ENCODE measurements at places on chromosomes 1 and 21. TPM values are rescaled to one million over a fixed set of nuclear protein-coding genes. Genes with fewer than 3 reads are reported as not detected.

DNA sequence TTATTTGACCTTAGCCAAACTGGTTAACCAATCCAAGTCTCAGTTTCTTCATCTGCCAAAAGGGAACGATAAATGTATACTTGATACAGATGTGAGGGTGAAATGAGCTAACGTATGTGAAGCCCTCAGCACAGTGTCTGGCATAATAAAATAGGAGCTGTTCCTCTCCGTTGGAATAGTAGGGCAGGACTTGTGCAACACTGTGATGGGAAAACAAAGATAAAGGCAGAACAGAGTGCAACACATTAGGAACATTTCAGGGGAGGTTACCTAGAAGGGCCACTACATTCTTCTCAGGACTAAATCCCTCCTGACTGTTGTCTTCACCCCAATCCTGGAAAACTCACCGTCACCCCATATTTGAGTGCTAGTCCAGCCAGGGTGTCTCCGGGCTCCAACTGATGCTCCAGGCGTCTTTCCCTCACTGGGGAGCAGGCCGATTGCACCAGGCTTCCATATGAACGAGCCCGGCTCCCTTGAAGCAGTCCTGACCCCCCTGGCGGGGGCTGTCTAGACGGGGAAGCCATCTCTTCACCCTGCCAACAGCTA, 896 bp downstream of the LYSMD1 start:
- peak; percentile 36 for DNase-seq

GRCh38 chr21:44949161-44949778, 9.4 kb downstream of the SLX9 start:
- no peak for DNase-seq

- DNase-seq = no peak
Observed at GRCh38 chr1:173479649-173480048, 2.5 kb downstream of the PRDX6 start.

DNA sequence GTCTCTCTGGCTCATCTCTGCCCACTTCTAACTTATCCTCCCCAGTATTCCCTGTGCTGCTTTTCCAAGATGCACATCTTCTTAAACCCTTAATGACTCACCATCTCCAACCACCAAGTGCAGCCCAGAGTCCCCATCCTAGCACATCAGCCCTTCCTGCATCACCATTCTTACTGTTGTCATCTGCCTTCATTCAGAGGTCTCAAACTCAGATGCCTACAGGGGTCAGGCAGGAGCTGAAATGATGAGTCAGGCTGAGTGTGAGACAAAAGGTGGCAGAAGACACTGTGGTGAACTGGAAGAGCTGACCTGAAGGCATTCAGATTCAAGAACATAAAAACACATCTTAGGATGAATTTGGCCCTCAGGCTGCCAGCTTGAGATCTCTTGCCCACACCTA, 34.6 kb downstream of the OLFML2B start:
- DNase-seq = no peak

- no peak for DNase-seq
Observed at GRCh38 chr1:116232989-116233514, 121.9 kb downstream of the MAB21L3 start.

DNA sequence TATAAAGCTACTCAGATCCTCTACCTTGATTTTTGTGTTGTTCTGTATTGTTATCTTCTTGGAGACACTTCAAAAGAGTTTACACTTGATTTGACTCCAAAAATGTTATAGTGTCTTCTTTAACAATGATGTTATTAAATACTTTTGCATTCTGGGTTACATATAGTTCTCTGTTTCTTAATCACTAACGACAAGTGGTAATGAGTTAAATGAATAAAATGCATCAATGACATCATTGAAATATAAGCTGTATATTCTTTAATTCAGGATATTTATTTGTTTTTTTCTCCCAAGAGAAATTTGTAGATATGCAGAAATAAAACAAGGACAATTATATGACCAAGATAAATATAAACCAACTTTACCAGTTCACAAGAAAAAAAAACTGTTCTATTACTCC, 7.2 kb upstream of the CFHR5 start:
- no peak for DNase-seq

- no peak for DNase-seq
Observed at GRCh38 chr1:109985247-109986053, 885 bp downstream of the AHCYL1 start.

The LRRC39 gene
- total RNA-seq = 0.85 TPM

GRCh38 chr1:147618077-147618569, 52.2 kb downstream of the ACP6 start:
- DNase-seq = no peak

- no peak for DNase-seq
Observed at GRCh38 chr1:84353695-84354094, 44.6 kb upstream of the DNASE2B start.

DNA sequence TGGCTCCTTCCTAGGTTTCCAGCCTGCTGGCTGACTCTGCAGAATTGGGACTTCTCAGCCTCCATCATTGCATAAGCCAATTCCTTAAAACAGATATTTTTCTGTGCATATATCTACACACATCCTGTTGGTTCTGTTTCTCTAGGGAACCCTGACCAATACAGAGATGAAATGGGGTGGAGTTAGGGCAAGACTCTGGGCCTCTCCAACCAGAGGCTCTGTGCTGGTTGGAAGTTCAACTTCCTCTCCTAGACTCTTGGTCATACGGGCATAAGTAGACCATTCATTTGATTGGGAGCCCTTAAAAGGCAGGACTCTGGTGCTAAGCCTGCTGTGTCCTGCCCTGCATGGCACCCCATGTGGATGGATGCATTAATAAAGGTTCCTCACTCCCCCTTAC, 55.0 kb downstream of the CNIH3 start:
- DNase-seq = no peak

The IL22RA1 gene
- total RNA-seq = 4.2 TPM

The SEMA6C gene
- 6.1 TPM for total RNA-seq

The CGN gene
- total RNA-seq = 31.1 TPM

GRCh38 chr1:205504311-205505075, at the start of gene CDK18:
Gene CDK18 (plus strand): TSS chr1:205504669. CDS start chr1:205523168, 18,499 bp downstream.
- peak; percentile 71 for DNase-seq
